Activated T-cell treated with anti-CD3 and anti-CD28 coated beads, Interleukin-2, amount 50 U/mL, for 1 hour (primary cell): ENCODE measurements at places on chromosomes 16 and 17.

GRCh38 chr17:12727076-12727760 lies 61.5 kb downstream of the MYOCD start:
- DNase-seq: no peak

- DNase-seq: no peak
Measured at GRCh38 chr16:81415751-81416150, 28.9 kb upstream of the CMIP start.

DNA sequence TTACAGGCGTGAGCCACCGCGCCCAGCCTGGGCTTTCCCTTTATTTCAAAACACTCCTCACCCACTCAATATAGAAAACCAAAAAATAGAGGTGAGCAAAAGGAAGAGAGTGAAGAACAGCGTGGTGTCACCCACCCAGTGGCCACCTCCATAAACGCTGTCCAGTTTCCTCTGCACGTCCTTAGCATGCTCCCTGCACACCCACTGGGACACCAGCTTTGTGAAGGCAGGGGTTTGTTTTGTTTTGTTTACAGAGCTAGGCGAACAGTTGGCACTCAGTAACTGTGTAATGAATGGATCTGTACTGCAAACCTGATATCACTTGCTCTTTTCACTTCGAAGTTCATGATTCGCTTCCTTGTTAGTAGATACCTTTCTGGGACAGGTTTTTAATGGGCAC lies 73.0 kb downstream of the PRKCB start:
- no peak for DNase-seq

GRCh38 chr17:57037411-57037810 lies 47.6 kb upstream of the AKAP1 start:
- no peak for DNase-seq

GRCh38 chr17:36675250-36675649 lies 73.9 kb downstream of the MRM1 start:
- DNase-seq: no peak

DNA sequence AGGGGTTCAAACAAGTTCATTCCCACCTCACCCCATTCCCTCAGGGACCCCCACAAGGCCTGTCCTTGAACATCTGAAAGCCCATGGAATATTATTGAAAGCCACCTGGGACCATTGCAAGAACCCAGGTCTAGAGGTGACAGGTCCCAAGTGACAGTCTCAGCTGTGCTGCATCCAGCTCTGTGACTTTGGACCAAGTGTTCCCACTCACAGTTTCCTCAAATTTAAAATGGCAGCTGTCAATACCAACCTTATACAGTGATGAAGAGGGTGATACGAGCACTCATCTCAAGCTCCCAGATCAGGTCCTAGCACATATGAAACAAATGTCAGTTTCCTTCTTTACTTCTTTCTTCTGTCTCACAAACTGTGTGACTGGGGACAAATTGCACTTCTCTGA lies 9.1 kb downstream of the ERAL1 start:
- no peak for DNase-seq

- DNase-seq: peak; percentile 84
Measured at GRCh38 chr16:84672276-84673202, 24.2 kb downstream of the KLHL36 start.

GRCh38 chr16:9279291-9280068 lies 188.0 kb downstream of the HAPSTR1 start:
- no peak for DNase-seq

DNA sequence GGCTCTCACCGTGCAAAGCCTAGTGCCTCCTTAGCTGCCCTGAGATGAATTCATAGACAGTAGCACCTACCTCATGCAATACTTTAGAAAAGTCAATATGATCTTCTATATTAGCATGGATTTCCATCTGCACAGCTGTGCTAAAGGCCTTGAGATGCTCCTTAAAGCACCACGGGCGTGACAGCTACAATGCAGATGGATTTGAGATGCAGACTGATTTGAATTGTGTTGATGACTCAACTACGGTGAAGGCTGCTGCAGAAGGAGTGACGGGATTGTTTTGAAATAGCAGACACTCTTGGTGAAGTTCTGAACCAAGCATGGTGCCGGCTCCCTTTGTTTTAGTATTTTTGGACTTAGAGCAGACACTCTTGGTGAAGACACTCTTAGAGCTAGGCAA lies 88.2 kb downstream of the SPECC1 start:
- no peak for DNase-seq

- no peak for DNase-seq
Measured at GRCh38 chr16:68273896-68274295, 9.6 kb downstream of the SLC7A6 start.

DNA sequence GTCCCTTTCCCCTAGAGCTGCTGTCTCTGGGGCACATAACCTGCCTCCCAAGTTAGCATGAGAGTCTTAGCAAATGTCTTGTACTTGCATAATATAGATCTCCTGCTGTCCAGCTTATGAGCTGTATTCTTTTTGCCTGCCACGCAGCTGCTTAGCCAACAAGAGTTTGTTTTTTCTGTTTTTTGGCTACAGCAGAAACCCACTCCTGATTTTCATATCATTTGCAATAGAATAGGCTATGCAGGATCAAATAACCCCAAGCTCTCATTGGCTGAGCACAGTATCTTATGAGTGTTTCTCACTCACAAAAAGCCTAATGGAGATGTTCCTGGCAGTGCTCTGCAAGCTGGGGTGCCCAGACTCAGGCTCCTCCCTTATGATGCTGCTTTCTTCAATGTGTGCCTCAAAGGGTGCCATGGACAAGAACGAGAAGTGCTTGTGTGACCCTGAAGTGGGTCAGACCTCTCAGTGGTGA lies 23.1 kb downstream of the B9D1 start:
- no peak for DNase-seq

DNA sequence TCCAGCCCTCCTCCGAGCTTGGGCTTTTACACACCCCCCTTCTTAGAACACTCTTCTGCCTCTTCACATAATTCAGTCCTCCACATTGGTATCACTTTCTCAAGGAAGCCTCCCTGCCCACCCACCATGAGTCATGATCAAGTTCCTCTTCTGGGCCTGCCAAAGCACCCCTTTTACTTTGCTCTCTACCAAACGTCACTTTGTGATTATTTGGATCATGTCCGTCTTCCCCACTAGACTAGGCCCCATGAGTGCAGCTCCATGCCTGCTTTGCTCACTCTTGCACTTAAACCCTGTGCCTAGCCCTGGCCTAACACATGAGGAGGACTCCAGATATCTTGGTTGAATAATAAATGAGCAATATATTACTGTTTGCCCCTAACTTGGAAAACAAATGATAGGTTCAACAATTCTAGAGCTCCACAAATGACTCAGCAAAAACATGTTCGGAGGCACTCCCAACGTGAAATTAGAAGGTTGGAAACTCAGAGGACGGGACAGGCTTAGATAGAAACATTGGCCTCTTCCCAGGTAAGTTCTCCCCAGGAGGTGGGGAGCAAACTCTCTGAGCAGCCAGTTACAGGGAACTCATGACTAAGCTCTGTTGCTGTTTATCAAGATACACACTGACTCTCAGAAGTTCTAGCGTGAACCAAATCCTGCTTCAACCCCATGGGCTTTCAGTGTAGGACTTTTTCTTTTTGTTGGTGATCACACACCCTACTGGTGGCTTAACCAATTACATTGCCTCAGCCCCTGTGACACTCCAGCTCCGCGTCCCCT lies 28.3 kb downstream of the G6PC1 start:
- no peak for DNase-seq

- DNase-seq: no peak
Measured at GRCh38 chr16:80680839-80681238, 123.6 kb downstream of the CDYL2 start.

DNA sequence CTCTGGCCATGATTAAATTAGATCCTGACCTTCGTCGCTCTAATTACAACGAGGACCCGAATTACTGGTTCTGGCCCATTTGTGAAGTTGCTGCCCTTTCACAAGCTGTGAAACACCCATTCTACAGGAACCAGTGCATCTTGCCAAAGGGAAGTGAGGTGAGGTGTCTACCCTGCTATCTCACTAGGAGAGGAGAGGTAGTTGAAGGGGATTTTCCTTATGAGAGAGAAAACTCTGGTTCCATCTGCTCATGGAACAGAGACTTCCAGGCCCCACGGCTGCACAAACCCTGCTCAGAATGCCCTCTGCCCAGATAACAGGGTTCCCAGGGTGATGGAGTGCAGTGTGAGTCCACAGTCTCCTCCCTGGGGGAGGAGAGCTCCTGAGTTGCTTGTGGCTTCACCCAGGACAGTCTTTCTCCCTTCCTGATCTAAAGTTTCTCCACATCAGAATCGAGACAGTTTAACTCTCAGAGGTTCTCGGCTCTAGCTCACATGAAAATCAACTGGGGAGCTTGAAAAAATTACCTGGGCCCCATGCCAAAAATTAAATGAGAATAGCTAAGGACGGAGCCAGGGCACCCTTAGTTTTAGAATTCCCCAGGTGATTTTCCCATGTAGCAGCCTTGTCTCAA lies 7.8 kb upstream of the SSTR2 start:
- DNase-seq: no peak

GRCh38 chr16:84041881-84042280 lies 714 bp downstream of the SLC38A8 start:
- DNase-seq: no peak
